ENCODE measurements at places on chromosomes 5 and 9.

- DNase-seq: no peak
These were observed 186.8 kb downstream of the TTLL11 start for GRCh38 chr9:121906074-121906870.

GRCh38 chr5:38562444-38563210 is 6.2 kb upstream of the LIFR start:
- no peak for DNase-seq

- no peak for DNase-seq
These were observed 29.6 kb upstream of the BOD1 start for GRCh38 chr5:173645890-173646574.

- no peak for DNase-seq
These were observed 2.8 kb downstream of the TENT4A start for GRCh38 chr5:6715758-6716628.

DNA sequence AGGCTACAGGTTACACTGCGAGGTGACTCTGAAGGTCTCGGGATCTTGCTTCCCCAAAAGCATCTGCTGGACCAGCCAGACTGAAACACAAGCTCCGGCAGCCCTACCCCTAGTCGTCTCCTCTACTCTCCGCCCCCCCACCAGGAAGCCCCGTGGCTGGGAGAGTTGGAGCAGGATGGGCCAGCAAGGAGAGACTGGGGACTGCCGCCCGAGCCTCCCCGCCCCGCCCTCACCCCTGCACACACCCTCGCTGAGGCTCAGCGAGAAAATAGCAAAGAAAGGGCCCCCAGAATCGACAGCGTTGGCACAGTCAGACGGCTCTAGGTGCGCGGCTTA is 1.3 kb downstream of the TRIM7 start:
- no peak for DNase-seq

DNA sequence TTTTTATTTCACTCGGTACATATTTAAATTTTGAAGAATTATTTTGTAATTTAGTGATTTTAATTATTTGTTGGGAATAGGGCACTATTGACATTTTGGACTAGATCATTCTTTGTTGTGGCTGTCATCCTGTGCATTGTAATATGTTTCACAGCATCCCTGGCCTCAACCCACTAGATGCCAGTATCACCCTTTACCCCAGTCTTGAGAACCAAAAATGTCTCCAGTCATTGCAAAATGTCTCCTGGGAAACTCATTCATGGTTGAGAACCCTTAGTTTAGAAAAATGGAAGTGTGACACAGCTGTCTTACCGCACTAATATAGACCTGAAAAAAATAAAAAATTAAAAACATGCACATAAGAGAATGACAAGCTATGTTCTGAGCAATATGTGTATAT is 88.4 kb upstream of the CCDC152 start:
- DNase-seq: no peak

DNA sequence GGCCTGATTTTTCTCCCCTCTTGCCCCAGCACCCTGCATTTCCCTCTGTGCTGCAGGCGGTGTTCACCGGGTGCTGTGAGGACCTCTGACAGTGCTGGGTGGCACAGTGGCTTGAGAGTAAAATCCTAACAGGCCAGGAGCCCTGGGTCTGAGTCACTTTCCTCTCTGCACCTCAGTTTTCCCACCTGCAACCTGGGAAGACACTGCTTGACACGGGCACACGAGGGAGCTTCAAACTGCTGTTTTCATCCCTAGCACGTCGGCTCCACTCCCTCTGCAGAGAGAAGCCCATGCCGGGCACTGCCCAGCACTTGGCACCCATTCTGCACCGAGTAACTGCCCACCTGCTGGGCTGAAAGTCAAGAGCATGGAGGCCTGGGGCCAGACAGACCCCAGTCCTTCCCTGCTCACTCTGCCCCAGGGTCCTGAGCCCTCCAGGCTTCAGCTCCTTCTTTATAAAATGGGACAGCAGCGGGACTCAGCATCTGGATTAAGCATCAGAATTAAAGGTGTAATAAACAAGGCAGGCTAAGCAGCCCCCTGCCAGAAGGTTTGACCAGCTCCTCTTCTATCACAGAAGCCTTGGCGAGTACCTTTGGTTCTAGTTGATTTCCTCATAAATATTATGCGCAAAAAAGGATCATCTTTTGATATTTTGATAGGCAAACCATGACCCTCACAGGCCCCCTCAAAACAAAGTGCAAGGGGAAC is 5.2 kb downstream of the GFI1B start:
- no peak for DNase-seq

GRCh38 chr9:37978983-37979382 is 75.1 kb upstream of the SLC25A51 start:
- DNase-seq: no peak

DNA sequence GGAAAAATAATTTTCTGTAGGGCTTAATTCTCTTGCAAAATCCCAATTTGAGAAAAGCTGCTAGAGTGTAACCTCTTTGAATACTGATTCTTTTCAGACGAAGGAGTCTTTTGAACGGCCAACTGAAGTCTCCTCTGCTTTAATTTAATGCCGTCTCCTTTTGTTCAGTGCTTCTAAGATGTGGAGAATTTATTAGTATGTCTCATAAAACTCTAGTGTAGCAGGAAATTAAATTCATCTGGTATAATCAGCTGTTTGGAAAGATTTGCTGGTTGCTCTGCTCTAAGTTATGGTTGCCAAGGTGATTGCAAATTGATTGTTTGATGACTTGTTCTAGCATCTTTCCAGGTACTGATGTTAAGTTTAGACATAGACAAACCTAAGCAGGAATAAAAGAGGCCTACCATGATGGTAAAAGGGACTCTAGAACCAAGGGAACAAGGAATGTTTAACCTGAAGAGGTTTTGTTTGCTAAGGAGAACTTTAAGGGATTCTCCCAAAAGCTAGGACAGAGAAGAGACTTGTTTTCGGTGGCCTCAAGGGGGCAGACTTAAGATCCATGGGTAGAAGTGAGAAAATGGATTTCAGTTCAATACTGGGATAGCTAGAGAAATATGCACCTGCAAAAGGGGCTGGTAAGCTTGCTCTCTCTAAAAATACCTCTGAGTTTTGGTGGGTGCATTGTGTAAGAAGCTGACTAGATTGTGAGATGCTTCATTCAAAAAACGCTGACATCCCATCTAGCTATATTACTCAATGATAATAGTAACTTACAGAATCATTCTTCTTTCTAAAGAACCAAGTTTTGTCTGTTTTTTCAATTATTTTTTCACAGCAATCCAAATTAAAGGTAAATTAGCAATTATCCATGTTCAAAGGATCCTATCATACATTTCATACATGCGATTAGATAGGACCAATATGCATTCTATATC is 5.7 kb upstream of the ADRB2 start:
- DNase-seq: no peak

DNA sequence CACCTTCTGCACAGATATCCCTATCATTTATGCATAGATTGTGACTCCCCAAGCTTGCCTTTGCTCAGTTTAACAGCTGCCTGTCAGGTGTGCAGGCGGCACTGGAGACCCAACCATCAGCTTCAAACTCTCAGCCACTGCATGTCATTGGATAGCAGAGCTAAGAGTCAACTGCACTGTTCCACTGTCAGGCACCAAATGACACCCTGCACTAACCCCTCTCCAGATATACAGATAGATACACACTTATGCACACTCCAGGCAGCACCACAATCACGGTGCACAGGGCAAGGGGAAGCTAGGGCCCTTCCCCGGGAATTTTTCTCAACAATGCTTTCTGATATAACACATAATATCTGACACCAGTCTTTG is 142.3 kb downstream of the BNC2 start:
- DNase-seq: no peak
